ENCODE measurements at places on chromosomes 13 and 19. TPM values are rescaled to one million over a fixed set of nuclear protein-coding genes. Genes with fewer than 3 reads are reported as not detected.

Gene ZNF560
- total RNA-seq: 0.49 TPM

Gene SLAIN1
- 289 TPM for total RNA-seq

Gene TEX26
- 0.74 TPM for total RNA-seq

Gene ATXN8OS
- 1.2 TPM for total RNA-seq

Gene KCNN1
- total RNA-seq: 15.0 TPM

Gene ZNF439
- 27.8 TPM for total RNA-seq

Gene CGB5
- total RNA-seq: not detected

Gene GSX1
- total RNA-seq: under 0.01 TPM

Gene SOX21
- total RNA-seq: 3.9 TPM

Gene YJEFN3
- total RNA-seq: 3.0 TPM

Gene METTL21C
- not detected for total RNA-seq

Gene CD22
- not detected for total RNA-seq

Gene CCNA1
- total RNA-seq: 9.8 TPM

Gene PCDH8
- 52.6 TPM for total RNA-seq

Gene NTN5
- not detected for total RNA-seq

Gene ZNF587B
- total RNA-seq: 15.5 TPM

Gene PGLYRP2
- total RNA-seq: not detected

Gene CASP14
- not detected for total RNA-seq

Gene ARMC6
- 32.9 TPM for total RNA-seq

Gene ZNF69
- total RNA-seq: 27.5 TPM

Gene CEACAM5
- total RNA-seq: 0.25 TPM

Gene PALM
- 84.1 TPM for total RNA-seq

Gene CAPN12
- total RNA-seq: 0.25 TPM

Gene PCDH9
- total RNA-seq: 59.0 TPM
